NB4 (cell line): ENCODE measurements at places on chromosomes 7 and 10.

- DNase-seq: no peak
Observed at GRCh38 chr7:149766135-149766675, 7.2 kb downstream of the ZNF467 start.

DNA sequence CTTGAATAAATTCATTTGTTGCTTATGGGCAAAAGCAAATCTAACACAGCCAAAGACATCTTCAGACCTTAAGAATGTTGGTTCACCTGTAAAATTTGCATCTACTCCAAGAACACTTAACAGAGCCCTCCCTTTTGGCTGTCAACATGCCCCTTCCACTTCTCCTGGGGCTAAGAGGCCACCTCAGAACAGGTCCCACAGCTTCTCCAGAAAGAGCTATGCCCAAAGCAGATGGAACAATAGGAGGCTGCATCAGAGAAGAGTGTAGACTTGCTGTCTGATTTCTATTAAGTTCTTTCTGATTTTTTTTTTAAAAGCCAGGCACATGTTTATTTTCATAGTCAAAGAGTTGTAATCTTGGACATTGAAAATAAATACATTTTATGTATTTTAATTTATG is 26.1 kb upstream of the TRIL start:
- DNase-seq: no peak

- DNase-seq: no peak
Observed at GRCh38 chr10:117609095-117609795, 66.7 kb downstream of the EMX2 start.

GRCh38 chr7:132532281-132532680 is 44.0 kb downstream of the PLXNA4 start:
- DNase-seq: peak; percentile 21

DNA sequence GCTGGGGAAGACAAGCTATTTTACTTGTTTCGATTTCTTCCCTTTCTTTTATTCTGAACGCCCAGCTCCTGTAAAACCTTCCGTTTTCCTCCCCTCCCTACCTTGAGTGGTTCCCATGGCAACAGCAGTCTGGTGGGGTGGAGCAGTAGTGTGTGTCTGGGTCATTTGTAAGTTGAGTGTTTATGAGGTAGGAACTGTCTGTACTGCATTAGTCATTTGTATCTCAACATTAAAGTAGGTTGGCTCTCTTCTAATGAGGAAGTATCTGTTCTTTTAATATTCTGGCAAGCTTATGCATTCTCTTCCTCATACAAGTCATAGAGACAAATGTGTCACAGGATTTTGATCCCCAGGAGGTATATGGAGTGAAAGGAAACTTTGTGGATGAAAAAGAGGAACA is 85.3 kb upstream of the CCDC6 start:
- peak; percentile 72 for DNase-seq

DNA sequence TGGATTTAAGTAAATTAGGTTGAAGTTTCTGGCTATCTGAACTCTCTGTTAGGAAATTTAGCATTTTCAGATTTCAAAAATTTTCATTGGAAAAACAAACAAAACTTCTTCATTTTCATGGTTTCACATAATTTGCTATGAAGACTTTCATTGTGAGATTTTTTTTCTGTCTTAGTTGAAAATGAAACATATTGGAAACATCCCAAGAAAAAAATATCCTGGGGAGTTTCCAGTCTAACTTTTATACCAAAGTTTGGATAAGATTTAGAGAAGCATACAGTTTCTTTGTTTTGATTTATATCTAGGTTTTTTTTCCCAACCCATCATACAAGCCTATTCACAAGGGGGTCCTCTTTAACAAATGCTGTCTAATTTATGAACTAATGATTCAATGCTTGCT is 300.5 kb upstream of the SEMA3A start:
- DNase-seq: no peak

DNA sequence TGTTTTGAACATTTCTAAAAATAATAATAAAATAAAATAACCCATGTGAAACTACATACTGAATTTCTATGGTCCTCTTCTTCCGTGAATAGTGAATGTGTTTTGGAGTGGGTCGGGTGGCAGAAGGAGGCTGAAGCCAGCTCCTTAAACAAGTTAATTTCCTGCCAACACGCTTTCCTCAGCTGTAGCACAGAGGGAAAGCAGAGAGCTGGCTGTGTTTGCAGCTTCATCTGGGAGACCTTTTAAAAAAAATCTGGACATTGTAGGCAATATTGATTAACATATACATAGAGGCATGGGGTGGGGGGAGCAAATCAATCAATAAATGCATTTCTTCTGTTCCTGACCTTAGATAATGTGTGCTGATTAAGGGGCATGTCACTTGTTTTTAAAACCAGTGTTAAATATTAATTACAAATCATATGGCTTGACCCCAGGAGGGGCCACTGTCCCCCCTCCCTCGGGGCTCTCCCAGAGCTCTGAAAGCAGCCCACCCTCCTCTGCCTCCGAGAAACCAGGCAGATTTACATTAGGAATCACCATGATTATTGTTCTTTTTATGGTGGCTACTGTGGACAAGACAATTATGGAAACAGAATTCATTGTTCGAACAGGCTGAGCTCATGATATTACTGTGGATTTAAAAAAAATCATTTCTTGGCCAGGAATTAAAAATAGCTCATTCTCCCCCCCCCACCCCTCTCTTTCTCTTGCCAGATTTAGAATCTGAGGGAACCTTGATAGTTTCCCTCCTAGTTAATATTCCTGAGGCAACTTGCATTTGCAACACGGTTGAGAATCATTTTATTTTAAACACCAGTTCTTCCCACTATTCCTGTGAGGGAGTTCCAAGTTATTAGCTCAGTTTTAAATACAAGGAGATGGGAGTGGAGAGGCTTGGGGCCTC is 100.5 kb upstream of the CARD11 start:
- no peak for DNase-seq

GRCh38 chr7:1175967-1176851 is 16.2 kb upstream of the ZFAND2A start:
- peak; percentile 92 for DNase-seq

DNA sequence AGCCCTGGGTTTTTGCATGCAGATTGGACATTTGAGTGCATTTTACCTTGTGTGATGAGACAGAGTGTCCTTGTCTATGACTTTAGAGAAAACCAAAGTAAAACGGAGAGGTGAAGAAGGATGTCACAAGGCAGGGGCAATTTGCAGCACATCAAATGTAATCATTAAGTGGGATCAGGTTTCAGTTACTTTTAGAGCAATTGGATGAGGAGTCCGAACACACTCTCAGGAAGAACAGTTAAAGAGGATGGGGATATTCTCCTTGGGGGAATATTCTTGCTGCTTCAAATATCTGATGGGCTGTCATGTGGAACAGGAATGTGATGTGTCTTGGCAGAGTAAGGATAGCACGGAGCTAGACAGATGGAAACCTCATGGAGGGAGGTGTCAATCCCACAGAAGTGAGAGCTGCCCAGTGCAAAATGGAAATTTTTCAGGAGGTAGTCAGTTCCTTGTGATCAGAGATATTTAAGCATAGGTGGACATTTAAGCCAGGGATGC is 757 bp downstream of the RAB19 start:
- no peak for DNase-seq

- no peak for DNase-seq
Observed at GRCh38 chr7:41918597-41918996, 215.7 kb upstream of the INHBA start.

GRCh38 chr7:106393564-106394251 is 108.9 kb upstream of the NAMPT start:
- DNase-seq: no peak

- peak; percentile 53 for DNase-seq
Observed at GRCh38 chr10:92407305-92408016, 116.5 kb downstream of the MARCHF5 start.

- DNase-seq: peak; percentile 56
Observed at GRCh38 chr7:128799451-128799850, 7.7 kb downstream of the CCDC136 start.

- no peak for DNase-seq
Observed at GRCh38 chr10:53548664-53549063, 776.1 kb upstream of the MBL2 start.

- no peak for DNase-seq
Observed at GRCh38 chr7:134366481-134366880, 49.8 kb upstream of the SLC35B4 start.

DNA sequence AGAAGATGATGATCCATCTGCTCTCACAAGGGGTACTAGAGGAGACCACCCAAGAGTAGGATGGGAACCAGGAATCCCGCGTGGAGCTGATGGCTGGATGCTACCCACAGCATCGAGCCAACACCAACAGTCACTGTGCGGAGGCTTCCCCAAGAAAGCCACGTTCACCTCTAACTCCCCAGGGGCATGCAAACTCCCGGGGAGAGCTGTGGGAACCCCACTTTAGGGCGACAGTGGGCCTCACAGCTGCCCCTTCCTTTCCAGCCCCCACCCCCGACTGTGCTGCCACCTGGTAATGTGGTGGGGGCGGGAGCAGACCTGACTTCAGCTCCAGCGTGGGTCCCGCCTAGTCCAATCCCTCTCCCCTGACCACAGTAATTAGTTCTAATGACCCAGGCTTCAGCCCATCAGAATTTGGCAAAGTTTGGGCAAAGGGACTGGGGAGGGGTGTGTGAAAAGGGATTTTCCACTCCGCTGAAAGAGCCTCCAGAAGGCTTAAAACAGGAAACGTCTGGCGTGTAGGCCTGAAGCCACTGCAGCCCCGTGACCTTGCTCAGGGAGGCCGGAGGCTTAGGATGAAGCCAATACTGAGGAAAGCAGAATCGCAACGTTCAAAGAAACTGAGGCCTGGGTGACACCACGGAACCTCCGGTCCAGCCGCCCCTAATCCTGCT is 20.3 kb downstream of the ASB13 start:
- no peak for DNase-seq

DNA sequence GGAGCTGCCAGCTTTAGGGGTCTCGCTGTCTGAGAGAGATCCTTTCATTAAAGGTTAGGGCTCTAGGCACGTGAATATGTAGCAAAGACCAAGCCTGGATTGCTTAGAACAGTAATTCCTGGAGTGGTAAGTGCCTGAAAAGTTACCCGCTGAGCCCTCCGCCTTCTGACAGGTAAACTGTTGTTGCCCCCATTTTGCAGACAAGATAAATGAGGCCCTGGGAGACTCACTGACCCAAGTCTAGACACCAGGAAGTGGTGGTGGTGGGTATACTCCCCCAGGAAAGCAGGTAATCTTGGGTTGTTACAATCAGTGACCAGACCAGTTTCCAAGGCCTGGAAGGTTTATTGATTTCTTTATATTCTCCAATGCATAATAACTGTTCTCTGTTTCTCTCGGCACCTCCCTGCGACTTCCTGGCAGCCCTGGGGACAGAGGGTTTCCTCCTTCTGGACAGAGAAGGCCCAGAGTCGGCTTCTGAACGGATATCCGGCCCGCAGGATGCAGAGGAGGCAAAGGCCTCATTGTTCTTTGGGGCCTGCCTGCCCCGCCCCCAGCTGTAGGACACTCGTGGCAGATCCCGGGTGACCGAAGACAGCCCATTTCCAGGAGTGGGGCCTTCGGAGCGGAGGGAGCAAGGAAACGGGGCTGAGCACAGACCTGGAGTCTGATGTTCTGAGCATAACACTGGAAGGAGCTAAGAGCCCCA is 1.3 kb upstream of the GRK5 start:
- DNase-seq: peak; percentile 88

DNA sequence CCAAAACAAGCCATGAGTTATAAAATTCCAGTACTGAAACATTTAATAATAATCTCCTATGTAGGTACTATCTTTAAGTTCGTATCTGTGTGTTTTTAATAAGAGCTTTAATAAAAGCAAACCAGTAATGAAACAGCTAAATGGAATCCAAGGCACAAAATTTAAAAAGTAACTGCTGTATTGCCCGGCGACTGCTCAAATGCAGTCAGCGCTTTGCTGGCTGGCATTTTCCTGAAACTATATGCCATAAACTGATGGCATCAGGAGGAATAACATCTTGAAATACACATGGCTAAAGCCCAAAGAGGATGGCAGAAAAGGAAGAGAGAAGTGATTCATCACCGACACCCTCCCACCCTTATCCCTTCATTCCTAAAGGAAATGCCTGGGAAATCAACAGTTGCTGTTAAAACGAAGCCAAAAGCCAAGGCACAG is 133.1 kb downstream of the CUBN start:
- DNase-seq: no peak

DNA sequence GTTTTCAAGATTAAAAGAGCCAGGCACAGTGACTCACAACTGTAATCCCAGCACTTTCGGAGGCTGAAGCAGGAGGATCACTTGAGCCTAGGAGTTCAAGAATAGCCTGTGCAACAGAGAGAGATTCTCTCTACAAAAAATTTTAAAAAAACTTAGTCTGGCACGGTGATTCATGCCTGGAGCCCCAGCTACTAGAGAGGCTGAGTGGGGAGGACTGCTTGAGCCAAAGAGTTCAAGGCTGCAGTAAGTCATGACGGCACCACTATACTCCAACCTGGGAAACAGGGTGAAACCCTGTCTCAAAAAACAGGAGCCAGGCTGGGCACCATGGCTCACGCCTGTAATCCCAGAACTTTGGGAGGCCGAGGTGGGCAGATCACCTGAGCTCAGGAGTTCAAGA is 86.6 kb upstream of the KCTD7 start:
- no peak for DNase-seq

GRCh38 chr10:92937876-92938275 is 89.6 kb downstream of the EXOC6 start:
- DNase-seq: no peak

- DNase-seq: peak; percentile 67
Observed at GRCh38 chr7:1531263-1531978, 919 bp downstream of the MAFK start.
